ENCODE measurements at places on chromosomes 5 and 9. TPM values are rescaled to one million over a fixed set of nuclear protein-coding genes. Genes with fewer than 3 reads are reported as not detected.

DNA sequence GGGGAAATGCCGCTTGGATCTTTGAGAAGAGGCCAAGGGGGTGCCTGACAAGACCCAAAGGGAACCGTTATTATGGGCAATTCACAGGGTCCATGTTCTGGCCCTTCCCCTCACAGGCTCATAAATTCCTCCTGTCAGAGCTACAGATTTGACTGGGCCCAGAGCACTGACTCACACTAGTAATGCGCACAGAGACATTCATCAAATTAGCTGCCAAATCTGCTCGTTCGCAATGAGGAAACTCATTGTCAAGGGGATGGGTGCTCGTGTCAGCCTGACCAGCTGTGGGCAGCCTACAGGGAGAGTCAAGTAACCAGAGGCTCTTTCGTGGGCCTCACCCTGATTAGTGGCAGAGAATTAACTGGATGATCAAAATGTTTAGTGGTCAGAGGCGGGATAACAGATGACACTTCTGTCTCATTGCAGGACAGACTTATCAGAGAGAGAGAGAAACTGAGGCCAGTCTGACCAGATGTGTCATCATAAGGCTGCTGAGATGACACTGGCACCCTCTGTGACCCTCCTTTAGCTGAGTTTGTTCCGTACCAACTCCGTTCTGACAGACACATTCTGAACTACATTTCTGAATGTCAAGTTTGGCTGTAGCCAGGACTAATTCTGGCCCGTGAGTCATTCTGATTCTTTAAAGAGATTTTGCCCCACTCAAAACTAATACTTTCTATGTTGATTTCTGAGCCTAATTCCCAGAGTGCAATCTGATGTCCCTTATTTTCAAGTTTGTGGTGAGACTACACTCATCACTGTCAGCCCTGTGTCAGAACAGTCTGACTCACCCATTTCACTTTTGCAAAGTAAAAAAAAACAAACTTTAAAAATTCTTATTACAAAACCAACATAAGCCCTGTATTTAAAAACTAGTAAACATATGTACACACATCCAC is 377.1 kb downstream of the ACTL7B start:
- no peaks in the 10 kb centered on the region for H3K36me3 ChIP-seq
- H3K4me3 ChIP-seq: no peak overlapping the region
- DNase-seq: peak; percentile 45
- H3K4me1 ChIP-seq: peaks cover 6% of the 10 kb centered on the region

GRCh38 chr5:125508225-125508624 is 761.8 kb upstream of the ZNF608 start:
- H3K4me1 ChIP-seq: no peaks in the 10 kb centered on the region
- no peaks in the 10 kb centered on the region for H3K36me3 ChIP-seq
- no peak for DNase-seq
- H3K4me3 ChIP-seq: no peak overlapping the region
- no peaks in the 10 kb centered on the region for H3K27me3 ChIP-seq

Gene GABRP
- total RNA-seq: 0.21 TPM

Gene LRRC26
- total RNA-seq: not detected

Gene CCNO
- 1.1 TPM for total RNA-seq
